Left forelimb (tissue), 1 donor: ENCODE measurements at places on chromosomes 4 and X.

DNA sequence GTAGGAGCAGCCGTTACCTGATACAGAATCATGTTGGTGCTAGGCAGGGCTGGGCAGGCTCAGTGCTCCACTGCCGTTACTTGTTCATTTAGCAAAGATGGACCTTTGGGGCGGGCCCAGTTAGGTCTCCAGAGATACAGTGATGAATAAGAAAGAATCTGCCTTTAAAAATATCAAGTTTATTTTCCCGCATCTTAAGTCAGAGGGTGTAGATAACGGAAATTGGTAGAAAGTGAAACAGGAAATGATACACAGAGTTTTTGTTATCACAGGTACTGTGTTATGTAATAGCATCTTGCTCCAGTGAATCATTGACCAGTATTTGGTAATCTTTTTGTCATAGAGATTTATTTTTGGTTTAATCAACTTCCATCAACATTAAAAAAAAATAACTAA, 5.5 kb downstream of the TMEM131L start:
- DNase-seq, result no peak

- DNase-seq, result no peak
Measured at GRCh38 chr4:18128241-18128640, 106.7 kb upstream of the LCORL start.

- DNase-seq, result no peak
Measured at GRCh38 chr4:119746951-119747350, 118.3 kb upstream of the PDE5A start.

GRCh38 chr4:151957153-151957552, 196.3 kb upstream of the GATB start:
- DNase-seq, result no peak

- DNase-seq, result no peak
Measured at GRCh38 chr4:56971383-56971782, 6.0 kb downstream of the NOA1 start.

DNA sequence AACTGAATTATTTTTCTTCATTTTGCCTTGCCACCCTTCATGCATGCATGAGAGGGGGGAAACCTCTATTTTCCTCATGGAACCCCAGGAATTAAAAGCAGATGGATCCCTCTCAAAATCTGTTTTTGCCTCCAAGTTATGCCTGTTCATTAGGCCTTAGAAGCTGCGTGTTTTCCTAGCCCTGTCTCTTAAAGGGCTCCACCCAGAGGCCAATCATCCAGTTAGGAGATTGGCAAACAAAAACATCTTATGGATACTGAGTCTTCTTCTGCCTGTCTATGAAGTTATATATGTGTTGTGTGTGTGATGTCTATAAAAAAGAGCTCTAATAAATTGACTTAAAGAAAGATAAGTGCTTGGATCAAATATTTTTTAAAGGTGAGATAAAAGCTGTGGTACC, 142.9 kb downstream of the ANAPC10 start:
- no peak for DNase-seq

DNA sequence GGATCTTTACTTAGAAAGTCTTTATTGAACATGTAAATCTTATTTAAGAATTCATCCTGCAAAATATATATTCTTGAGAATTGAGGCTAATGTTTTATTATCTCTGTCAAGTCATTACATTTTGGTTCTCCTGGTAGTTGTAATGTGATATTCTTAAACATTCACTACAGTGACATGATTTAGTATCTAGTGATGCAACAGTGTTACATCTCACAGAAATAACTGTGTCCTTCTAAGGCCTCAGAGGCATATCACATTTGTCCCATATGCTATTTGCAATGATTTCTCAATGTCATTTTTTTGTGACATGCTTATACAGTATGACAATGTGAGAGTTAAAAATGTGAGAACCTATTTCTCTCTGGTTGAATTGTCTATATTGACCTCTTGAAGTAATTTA, 34.1 kb downstream of the PRRG1 start:
- no peak for DNase-seq

- DNase-seq, result no peak
Measured at GRCh38 chr4:100823066-100823992, 305.5 kb upstream of the EMCN start.

DNA sequence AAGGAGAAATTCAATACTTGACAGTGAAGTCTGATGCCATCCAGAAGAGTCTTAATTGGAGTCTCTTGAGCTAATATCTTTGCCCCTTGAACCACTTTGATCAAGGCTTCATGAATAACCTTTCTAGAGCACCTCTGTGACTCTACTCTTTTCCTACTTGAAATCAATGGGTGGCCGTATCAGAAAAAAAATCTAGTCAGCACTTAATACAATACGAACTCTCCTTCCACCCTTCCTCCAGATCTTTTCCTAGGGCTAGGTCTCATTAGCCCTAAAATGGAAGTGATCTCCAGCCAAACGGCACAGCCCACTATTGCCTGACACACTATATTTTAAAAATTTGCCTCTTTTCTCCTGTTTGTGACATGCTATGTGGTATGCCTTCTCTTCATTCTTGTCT, 129.6 kb upstream of the TLL1 start:
- no peak for DNase-seq

- no peak for DNase-seq
Measured at GRCh38 chr4:148044912-148045352, 313.0 kb downstream of the ARHGAP10 start.

GRCh38 chr4:7041801-7042502, 1.2 kb upstream of the TADA2B start:
- no peak for DNase-seq

- no peak for DNase-seq
Measured at GRCh38 chrX:116230130-116230898, 59.8 kb downstream of the AGTR2 start.

DNA sequence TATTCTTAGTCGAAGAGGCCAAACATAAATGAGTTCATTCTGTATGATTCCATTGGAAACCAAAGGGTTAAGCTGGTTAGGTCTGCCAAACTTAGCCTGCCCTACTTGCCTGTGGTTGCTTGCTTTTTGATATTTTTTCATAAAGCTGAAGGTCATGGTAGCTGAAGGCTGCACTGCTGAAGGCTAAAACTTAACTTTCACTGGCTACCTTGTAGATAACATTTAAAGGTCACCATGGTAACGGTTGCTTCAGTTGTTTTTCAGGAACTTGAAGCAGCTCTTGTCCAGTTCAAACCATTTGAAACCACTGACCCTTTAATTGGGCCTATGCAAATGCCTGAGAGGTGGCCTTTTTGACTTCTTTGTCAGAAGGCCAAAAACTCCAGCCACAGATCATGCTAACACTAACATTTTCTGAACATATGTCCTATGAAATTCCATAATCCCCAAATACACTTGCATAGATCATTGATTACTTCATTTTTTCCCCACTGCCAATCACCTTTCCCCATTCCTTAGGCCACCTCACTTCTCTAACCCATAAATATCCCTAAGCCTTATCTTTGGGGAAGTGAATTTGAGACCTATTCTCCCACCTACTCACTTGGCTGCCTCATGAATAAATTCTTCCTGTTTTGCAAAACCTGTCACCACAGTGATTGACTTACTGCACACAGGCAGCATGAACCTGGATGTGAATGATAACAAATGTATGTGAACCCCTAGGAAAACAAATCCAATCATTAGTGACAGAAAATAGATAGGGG, 10.7 kb upstream of the SMIM10L2A start:
- DNase-seq, result no peak

DNA sequence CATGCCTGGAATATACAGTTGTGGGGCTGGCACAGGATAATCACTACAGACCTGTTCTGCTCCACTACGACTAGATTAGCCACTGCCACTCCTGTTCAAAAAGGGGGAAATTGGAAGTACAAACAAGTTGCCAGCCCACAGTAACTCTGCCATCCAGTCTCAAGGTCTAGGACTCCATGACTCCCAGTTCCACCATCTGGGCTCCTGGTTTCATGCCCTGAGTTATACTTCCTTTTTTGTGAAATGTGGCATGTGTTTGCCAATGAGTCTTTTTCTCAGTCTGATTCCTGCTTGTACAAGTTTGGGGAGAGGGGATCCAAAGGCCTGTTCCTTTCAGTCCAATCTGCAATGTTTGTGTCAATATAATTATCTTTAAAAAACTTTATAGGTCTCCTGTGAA, 1.0 kb upstream of the BLOC1S4 start:
- DNase-seq, result no peak

GRCh38 chrX:153638436-153639176, 8.4 kb upstream of the DUSP9 start:
- no peak for DNase-seq

GRCh38 chr4:119238068-119238722, 25.7 kb downstream of the USP53 start:
- DNase-seq, result no peak

DNA sequence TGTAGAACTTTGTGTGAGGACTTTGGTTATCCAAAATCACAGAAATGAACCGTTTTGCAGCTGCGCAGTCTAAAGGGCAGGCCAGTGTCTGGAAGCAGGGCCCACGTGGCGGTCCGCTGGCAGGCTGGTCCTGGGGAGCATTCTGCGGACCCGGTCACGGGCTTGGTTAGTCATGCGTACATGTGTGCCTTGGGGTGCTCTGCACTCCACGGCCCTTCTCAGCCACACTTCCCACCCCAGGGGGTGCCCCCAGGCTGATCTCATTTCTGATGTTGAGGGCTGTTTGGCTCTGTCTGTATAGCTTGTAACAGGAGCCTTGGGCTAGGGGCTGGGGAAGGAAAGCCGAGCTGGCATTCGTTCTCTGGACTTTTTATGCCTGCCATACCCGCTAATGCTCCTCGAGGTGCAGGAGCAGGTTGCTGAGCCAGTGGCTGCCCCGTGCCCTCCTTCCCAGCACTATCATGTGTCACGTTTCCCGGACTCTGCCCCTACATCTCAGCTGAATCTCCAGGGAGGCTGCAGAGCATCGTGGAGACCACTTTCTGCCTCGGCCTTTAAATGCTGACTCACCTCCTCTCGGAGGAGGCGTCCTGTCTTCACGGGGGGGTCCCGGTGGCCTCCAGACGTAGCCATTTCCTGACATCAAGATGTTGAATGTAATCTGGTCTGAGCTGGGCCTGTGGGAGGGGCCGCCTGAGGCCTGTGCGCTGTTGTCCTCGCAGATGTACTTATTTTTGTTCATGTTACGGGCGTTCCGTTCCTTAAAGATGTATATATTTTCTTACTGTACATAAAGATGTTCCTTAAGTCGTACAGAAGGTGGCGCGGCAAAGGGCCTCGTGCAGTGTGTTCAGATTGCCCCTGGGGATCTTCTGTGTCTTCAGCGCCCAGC, 11.4 kb upstream of the TADA2B start:
- no peak for DNase-seq

DNA sequence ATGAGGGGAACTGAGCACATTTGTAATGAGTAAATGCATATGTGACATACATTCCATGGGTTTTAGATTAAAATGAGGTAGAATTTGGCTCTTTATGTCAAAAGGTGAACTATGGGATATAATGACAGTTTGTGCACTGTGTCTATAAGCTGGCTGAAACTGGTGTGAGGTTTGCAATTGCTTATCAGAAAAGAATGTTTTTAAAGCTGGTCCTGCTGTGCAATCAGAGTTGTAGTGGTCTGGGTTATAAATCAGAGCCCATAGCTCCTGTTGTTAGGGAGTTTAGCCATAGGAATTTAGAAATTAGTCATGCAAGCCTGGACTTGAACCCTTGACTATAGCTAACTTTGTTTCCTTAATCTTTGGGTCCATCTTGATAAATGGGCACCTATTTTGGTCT, 23.1 kb upstream of the GATB start:
- DNase-seq, result no peak

DNA sequence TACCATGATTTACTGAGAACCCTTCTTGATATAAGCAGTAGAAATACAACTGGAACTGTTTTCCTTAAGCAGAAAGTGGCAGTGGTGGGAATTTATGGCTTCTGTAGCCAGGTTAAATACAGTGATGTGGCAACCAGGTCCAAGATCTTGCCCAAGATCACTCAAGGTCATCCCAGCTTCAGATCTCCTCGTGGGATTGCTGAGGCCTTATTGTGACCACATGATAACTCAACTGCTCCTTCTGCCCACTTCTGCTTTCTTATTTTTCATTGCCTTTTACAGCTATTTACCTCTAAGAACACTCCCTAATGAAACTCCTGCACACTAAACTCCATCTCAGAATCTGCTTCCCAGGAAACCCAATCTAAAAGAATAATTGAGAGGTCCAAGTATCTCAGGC, 12.4 kb upstream of the CYBB start:
- DNase-seq, result no peak

- no peak for DNase-seq
Measured at GRCh38 chrX:153974003-153974725, 1.6 kb downstream of the TMEM187 start.

DNA sequence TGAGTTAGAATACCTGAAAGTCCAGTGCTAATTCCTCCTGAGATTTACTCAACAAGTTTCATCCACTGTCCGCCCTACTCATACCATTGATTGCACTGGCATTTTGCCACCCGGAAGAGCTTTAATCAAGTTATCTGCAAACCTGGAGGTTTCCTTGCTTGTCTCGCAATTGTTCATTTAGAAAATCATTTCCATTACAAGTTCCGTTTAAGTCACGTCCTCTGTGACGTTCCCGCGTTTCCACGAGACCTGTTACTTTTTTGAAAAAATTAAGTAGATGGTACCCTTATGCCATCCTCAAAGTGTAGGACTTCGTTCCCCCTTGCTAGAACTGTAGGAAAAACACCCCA, 761 bp upstream of the FRYL start:
- no peak for DNase-seq

DNA sequence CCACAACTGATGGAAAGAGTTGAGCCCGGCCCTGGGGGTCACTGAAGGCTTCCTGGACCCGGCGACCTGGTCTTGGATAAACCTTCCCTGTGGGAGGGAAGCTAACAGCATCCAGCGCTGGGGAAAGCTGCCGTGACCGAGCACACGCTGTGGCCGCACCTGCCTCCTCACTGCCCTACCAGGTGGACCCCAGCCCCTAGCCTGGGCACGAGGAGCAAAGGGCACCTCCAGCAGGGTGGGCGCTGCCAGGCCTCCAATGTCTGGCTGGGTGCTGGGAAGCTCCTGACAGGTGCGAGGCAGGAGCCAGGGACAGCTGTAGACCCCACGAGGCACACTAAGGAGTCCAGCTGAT, 7.9 kb downstream of the TADA2B start:
- no peak for DNase-seq

DNA sequence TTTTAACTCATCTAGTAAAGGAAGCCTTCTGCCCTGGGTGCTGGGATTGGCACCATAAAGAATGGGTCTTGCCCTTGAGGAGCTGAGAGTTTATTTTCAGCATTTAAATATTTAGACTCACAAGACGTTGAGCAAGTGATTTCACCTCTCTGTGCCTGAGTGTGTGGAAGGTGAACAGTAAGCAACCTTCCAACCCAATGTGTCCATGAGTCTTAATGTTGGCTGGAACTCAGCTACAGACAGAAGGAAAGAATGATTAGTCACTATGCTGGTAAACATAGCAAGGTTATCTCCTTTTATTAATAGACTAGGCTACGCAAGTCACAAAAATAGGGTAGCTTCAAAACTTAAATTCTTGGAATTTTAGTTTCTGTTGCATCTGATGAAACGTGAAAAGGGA, 277.4 kb upstream of the GATB start:
- no peak for DNase-seq

DNA sequence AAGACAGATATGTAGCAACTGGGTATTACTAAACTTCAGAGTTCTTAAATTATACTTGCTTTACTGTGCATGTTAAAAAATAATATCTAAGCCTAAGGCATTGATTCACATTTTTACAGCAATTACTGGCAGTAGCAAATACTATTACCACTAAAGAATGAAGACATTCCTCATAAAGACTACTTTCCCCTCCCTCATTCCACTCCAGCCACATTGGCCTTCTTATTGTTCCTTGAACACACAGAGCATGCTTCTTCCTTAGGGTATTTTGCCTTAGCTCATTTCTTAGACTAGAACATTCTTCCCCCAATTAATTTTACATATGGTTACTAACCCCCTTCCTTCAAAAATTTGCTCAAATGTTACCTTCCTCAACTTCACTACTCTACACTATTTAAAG, 717.0 kb downstream of the CCSER1 start:
- no peak for DNase-seq

GRCh38 chrX:132821974-132822633, 136.3 kb downstream of the HS6ST2 start:
- no peak for DNase-seq
